Glomerular endothelial cell (primary cell): ENCODE measurements at places on chromosomes 3 and 15. TPM values are rescaled to one million over a fixed set of nuclear protein-coding genes. Genes with fewer than 3 reads are reported as not detected.

Gene PATL2
- 0.35 and 0.48 TPM in 2 replicates for total RNA-seq

Gene LMAN1L
- total RNA-seq = 0.64 TPM in 1 of 2 replicates, not detected in the other

Gene ATP13A5
- total RNA-seq = not detected in 2 replicates

Gene RPUSD2
- 9.7 and 10.6 TPM in 2 replicates for total RNA-seq
